IMR-90 (cell line): ENCODE measurements at places on chromosomes 12 and 14. TPM values are rescaled to one million over a fixed set of nuclear protein-coding genes. Genes with fewer than 3 reads are reported as not detected.

GRCh38 chr14:69153152-69153872, 393 bp upstream of the DCAF5 start:
- peak overlapping the region; percentile 70 for H3K27ac ChIP-seq
- no peaks in the 10 kb centered on the region for H3K27me3 ChIP-seq
- peaks cover 2% of the 10 kb centered on the region; the same call in 1 of the 2 replicates for H3K36me3 ChIP-seq
- peaks cover 8% of the 10 kb centered on the region for H3K4me1 ChIP-seq
- H3K4me3 ChIP-seq = peak overlapping the region; percentile 88

DNA sequence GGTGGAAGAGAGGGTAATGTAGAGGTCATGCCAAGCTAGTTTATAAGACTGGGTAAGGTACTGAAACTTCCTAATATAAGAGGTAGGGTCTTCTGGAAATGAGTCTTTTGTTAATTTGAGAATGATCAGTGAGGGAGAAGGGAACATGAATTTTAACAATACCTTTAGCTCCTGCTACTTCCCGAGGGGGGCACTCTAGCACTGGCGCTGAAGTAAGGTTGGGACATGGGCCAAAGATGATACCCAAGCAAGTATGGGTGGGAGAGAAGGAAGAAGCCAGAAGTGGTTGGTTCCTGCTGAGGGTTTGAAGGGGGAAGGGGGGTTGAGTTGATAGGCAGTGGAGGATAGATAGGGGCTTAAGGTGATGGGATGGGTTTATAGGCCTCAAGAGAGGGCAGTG, 32.3 kb upstream of the RNASE1 start:
- DNase-seq = no peak
- no peaks in the 10 kb centered on the region for H3K36me3 ChIP-seq
- no peaks in the 10 kb centered on the region for H3K4me1 ChIP-seq
- H3K27me3 ChIP-seq = no peaks in the 10 kb centered on the region
- H3K4me3 ChIP-seq = no peak overlapping the region

DNA sequence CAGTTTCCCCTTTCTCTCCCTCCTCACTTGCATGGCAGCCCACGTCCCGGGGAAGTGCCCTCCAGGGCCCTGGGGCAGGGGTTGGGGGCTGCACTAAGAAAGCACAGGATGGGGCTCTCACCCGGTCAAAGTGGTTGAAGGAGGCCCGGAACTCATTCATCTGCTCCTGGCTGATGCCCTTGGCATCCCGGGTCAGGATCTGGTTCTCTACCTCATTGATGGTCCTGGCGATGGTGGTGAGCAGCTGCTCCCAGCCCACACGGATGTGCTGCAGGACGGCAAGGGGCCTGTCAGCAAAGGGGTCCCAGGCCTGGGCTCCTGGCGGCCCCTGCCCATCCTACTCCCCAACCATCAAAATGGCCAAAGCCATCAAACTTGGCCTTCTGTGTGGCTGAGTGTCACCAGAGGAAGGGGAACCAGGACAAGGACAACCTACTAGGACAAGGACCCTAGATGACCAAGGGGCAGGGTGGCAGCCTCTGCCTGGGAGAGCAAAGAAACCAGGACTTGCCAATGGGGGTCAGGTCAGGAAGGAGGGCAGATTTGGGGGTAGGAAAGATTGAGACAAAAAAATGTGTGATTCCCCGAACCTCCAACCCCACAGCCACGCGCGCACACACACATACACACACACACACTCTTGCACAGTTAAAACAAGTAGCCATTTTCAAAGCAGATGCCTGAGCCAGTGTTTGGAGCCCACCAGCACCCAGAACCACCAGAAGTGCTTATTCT, 87.1 kb upstream of the ZFP36L1 start:
- no peak overlapping the region for H3K27ac ChIP-seq
- H3K27me3 ChIP-seq = no peaks in the 10 kb centered on the region
- peaks cover 95% of the 10 kb centered on the region for H3K36me3 ChIP-seq
- peaks cover 8% of the 10 kb centered on the region for H3K4me1 ChIP-seq
- no peak for DNase-seq

DNA sequence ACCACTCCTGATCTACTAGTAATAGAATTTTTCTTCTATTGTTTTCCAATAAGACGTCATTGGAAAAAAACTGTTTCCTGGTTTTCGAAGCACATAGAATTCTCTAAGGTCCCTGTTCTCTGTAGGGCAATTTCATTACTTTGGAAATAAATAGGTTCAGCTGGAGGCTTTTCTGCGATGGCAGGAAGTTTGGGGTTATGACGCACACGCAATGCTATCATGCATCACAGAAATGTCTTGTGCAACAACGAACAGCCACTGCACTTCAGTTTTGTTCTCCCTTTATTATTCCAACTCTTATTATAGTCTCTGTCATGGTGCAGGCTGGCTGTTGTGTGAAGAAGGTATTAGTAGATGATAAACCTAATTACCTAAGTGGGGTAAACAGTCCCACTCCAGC, 59.0 kb downstream of the KCNK10 start:
- H3K27ac ChIP-seq = no peak overlapping the region
- no peaks in the 10 kb centered on the region for H3K27me3 ChIP-seq
- no peaks in the 10 kb centered on the region for H3K36me3 ChIP-seq
- no peaks in the 10 kb centered on the region for H3K4me1 ChIP-seq

- H3K27me3 ChIP-seq = peaks cover 91% of the 10 kb centered on the region
- H3K27ac ChIP-seq = no peak overlapping the region
- H3K4me3 ChIP-seq = no peak overlapping the region
- no peaks in the 10 kb centered on the region for H3K36me3 ChIP-seq
- H3K4me1 ChIP-seq = no peaks in the 10 kb centered on the region; the same call in 1 of the 2 replicates
These were observed 5.1 kb downstream of the LHX5 start for GRCh38 chr12:113466454-113467141.

GRCh38 chr14:91354979-91355685, 62.5 kb downstream of the CCDC88C start:
- H3K27me3 ChIP-seq = peaks cover 16% of the 10 kb centered on the region
- H3K36me3 ChIP-seq = no peaks in the 10 kb centered on the region
- no peak overlapping the region for H3K27ac ChIP-seq
- H3K4me3 ChIP-seq = no peak overlapping the region
- no peaks in the 10 kb centered on the region for H3K4me1 ChIP-seq

- DNase-seq = no peak
- peaks cover 8% of the 10 kb centered on the region for H3K27me3 ChIP-seq
- no peak overlapping the region for H3K27ac ChIP-seq
- H3K36me3 ChIP-seq = no peaks in the 10 kb centered on the region
- H3K4me3 ChIP-seq = no peak overlapping the region
- no peaks in the 10 kb centered on the region; the same call in 1 of the 2 replicates for H3K4me1 ChIP-seq
These were observed 140.2 kb upstream of the CRY1 start for GRCh38 chr12:107233551-107233950.

- no peak overlapping the region for H3K27ac ChIP-seq
- no peak for DNase-seq
- no peak overlapping the region for H3K4me3 ChIP-seq
- H3K27me3 ChIP-seq = no peaks in the 10 kb centered on the region
- no peaks in the 10 kb centered on the region for H3K4me1 ChIP-seq
- H3K36me3 ChIP-seq = no peaks in the 10 kb centered on the region
These were observed 321.2 kb downstream of the ADGRD1 start for GRCh38 chr12:131274906-131275305.

GRCh38 chr14:69844171-69844570, 35.0 kb upstream of the SMOC1 start:
- no peak for DNase-seq
- no peaks in the 10 kb centered on the region for H3K4me1 ChIP-seq
- H3K36me3 ChIP-seq = no peaks in the 10 kb centered on the region

GRCh38 chr12:110858848-110859247, 12.1 kb downstream of the CCDC63 start:
- DNase-seq = no peak
- H3K4me3 ChIP-seq = no peak overlapping the region
- no peaks in the 10 kb centered on the region for H3K4me1 ChIP-seq
- no peak overlapping the region for H3K27ac ChIP-seq
- no peaks in the 10 kb centered on the region; the same call in 1 of the 2 replicates for H3K27me3 ChIP-seq
- no peaks in the 10 kb centered on the region for H3K36me3 ChIP-seq

DNA sequence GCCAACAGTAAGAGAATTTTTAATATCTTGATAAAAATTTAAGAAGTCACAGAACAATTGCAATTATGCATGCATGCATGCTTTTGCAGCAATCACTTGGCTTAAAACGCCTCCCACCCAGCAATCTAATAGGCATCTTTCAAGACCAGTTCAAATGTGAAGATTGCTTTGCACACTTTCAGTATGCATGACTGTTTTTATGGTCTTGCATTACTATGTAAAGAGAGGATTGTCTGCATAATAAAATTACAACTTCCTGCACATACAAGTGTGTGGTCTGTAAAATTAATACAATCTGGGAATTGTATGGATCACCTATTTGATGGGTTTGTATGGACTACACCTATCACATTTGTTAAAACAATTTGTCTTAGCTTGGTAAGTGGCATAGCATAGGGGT, 48.8 kb downstream of the E2F7 start:
- no peak for DNase-seq
- H3K4me3 ChIP-seq = no peak overlapping the region
- peaks cover 2% of the 10 kb centered on the region; the same call in 1 of the 2 replicates for H3K4me1 ChIP-seq
- H3K36me3 ChIP-seq = peaks cover 1% of the 10 kb centered on the region
- H3K27me3 ChIP-seq = no peaks in the 10 kb centered on the region
- no peak overlapping the region for H3K27ac ChIP-seq

- H3K4me1 ChIP-seq = no peaks in the 10 kb centered on the region
- DNase-seq = no peak
- no peak overlapping the region for H3K27ac ChIP-seq
- no peaks in the 10 kb centered on the region for H3K36me3 ChIP-seq
- H3K27me3 ChIP-seq = peaks cover 16% of the 10 kb centered on the region
These were observed 14.2 kb upstream of the SLC24A4 start for GRCh38 chr14:92308716-92309115.

DNA sequence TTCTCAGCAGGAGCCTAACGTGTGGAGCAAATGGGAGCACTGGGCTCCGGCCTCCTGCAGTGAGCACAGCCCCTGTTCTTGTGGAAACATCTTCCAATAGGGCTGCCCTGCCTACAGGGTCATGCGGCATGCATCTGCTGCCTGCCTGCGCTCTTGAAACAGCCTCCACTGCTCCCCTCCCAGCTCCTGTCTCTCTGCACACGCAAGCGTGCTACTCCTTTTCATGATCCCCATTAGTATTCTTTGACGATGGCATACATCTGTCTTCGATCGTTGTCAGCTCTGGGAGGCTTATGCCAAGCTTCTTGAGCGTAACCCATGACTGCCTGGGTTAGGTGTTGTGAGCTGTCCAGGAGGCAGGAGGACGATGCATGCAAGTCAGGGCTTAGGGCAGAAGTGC, 23.1 kb downstream of the NTF3 start:
- no peak overlapping the region for H3K4me3 ChIP-seq
- peak overlapping the region; percentile 98 for H3K27ac ChIP-seq
- peaks cover 49% of the 10 kb centered on the region for H3K4me1 ChIP-seq
- no peaks in the 10 kb centered on the region for H3K27me3 ChIP-seq
- peaks cover 12% of the 10 kb centered on the region for H3K36me3 ChIP-seq

DNA sequence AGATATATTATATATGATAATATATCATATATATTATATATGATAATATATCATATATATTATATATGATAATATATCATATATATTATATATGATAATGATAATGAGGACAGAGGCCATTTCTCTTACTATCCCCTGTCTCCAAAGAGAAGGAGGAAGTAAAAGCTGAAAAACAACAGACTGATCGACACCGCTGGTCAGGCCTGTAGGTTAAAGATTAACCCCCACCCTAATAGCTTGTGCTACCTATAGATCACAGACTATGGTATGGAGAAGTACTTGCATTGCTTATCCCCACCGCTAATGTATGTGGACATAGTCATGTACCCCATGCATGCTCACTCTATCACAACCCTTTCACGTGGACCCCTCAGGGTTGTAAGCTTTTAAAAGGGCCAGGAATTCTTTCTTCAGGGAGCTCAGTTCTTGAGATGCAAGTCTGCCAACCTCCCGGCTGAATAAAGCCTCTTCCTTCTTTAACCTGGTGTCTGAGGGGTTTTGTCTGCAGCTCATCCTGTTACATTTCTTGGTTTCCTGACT, 786.1 kb upstream of the TMEM132C start:
- no peak for DNase-seq
- H3K36me3 ChIP-seq = no peaks in the 10 kb centered on the region
- no peaks in the 10 kb centered on the region for H3K4me1 ChIP-seq

- no peak overlapping the region for H3K4me3 ChIP-seq
- no peaks in the 10 kb centered on the region for H3K27me3 ChIP-seq
- H3K4me1 ChIP-seq = no peaks in the 10 kb centered on the region
- DNase-seq = no peak
- no peaks in the 10 kb centered on the region for H3K36me3 ChIP-seq
These were observed 158.0 kb downstream of the KCNK10 start for GRCh38 chr14:88164906-88165534.

GRCh38 chr12:130642856-130643255, 73.2 kb downstream of the RIMBP2 start:
- no peaks in the 10 kb centered on the region for H3K4me1 ChIP-seq
- H3K36me3 ChIP-seq = no peaks in the 10 kb centered on the region
- H3K4me3 ChIP-seq = no peak overlapping the region
- H3K27ac ChIP-seq = no peak overlapping the region

GRCh38 chr12:52243259-52243855, 10.3 kb downstream of the KRT7 start:
- no peaks in the 10 kb centered on the region for H3K27me3 ChIP-seq
- H3K36me3 ChIP-seq = no peaks in the 10 kb centered on the region
- H3K4me1 ChIP-seq = peaks cover 22% of the 10 kb centered on the region
- H3K27ac ChIP-seq = peak overlapping the region; percentile 47; the same call in 1 of the 2 replicates
- peak; percentile 28 for DNase-seq

DNA sequence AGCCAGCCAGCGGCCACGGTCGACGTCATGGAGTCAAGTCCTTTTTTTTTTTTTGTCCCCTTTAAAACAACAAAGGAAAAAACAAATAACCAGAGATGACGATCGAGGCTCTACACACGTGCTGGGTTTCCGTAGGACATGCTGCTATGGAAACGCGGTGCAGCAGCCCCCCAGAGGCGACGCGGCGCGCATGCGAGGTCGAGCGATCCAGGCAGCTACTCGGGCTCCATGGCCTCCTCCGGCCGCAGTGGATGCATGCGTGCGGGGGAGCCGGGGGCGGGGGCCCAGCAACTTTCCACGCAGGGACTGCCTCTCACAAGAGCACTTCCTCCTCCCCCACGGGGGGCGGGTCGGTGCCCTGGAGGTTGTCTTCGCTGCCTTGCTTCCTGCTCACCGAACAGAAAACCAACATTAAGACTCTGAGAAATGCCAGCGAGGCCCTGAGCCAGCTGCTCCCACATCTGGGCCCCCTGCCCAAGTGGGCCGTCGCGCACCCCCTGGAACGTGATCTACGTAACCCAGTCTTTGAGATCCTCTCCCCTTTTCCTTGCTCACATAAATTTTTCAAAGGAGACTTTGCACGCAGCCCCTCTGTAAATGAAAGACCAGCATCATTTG, 30.7 kb downstream of the P2RX4 start:
- H3K27me3 ChIP-seq = no peaks in the 10 kb centered on the region
- H3K36me3 ChIP-seq = peaks cover 30% of the 10 kb centered on the region
- DNase-seq = no peak
- peaks cover 2% of the 10 kb centered on the region for H3K4me1 ChIP-seq

GRCh38 chr12:118964988-118965387, 16.4 kb upstream of the SRRM4 start:
- H3K36me3 ChIP-seq = no peaks in the 10 kb centered on the region
- H3K4me1 ChIP-seq = no peaks in the 10 kb centered on the region
- no peaks in the 10 kb centered on the region for H3K27me3 ChIP-seq
- no peak for DNase-seq
- no peak overlapping the region for H3K27ac ChIP-seq
- H3K4me3 ChIP-seq = no peak overlapping the region

DIO2 gene
- 21.7 and 24.2 TPM in 2 replicates for total RNA-seq

CLEC2D gene
- 0.72 and 1.1 TPM in 2 replicates for total RNA-seq

JAG2 gene
- 0.18 and 0.28 TPM in 2 replicates for total RNA-seq

GPR84 gene
- total RNA-seq = not detected in 2 replicates

SIX6 gene
- total RNA-seq = not detected in 2 replicates

VAMP1 gene
- 7.2 and 7.5 TPM in 2 replicates for total RNA-seq

CMKLR1 gene
- not detected in 2 replicates for total RNA-seq

CHFR gene
- total RNA-seq = 11.4 and 13.4 TPM in 2 replicates

KIF26A gene
- total RNA-seq = not detected in 2 replicates
